RWPE2 (cell line): ENCODE measurements at places on chromosomes 7 and 10.

DNA sequence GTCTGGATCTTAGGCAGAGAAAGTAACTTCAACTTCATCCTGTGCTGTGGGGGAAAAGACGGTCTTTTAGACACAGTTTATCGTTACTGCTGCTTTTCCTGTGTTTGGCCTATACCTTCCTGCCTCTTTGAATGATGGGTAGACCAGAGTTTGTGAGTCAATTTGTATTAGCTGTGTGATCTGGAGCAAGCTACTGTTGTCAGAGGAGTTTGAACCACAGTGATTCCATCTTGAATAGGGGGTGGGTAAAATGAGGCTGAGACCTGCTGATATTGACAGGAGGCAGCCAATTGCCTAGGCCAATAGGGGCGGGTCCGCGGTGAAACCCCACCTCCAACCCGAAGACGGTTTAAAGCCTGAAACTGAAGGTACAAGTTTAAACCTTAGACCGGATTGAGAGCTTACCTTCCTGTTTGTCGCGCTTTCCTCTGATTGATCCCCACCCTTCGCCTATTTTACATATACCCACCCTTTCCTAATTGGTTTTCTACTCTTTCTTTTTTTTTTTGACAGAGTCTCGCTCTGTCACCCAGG is 35.8 kb upstream of the EIF4H start:
- H3K4me3 ChIP-seq: no peak overlapping the region
- H3K36me3 ChIP-seq: no peaks in the 10 kb centered on the region
- peaks cover 22% of the 10 kb centered on the region for H3K4me1 ChIP-seq
- no peak for DNase-seq

DNA sequence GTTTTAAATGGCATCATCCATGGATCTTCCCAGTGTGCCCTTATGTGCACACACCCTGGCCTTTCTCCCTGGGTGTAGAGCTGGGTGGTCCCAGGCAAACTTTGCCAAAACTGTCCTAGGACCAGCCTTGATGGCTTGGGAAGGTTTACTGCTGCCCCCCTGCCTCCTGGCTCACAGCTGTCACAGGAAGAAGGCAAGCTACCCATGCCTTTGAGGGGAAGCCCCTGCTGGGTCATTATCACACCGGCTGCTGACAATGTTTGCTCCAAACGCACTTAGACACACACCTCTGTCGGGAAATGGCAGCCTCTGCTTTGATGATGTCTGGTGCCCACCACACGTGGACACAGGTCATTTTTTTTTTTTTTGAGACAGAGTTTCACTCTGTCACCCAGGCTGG is 25.2 kb upstream of the FIGNL1 start:
- no peak overlapping the region for H3K4me3 ChIP-seq
- no peaks in the 10 kb centered on the region for H3K36me3 ChIP-seq
- H3K4me1 ChIP-seq: no peaks in the 10 kb centered on the region
- no peak overlapping the region for H3K27ac ChIP-seq

DNA sequence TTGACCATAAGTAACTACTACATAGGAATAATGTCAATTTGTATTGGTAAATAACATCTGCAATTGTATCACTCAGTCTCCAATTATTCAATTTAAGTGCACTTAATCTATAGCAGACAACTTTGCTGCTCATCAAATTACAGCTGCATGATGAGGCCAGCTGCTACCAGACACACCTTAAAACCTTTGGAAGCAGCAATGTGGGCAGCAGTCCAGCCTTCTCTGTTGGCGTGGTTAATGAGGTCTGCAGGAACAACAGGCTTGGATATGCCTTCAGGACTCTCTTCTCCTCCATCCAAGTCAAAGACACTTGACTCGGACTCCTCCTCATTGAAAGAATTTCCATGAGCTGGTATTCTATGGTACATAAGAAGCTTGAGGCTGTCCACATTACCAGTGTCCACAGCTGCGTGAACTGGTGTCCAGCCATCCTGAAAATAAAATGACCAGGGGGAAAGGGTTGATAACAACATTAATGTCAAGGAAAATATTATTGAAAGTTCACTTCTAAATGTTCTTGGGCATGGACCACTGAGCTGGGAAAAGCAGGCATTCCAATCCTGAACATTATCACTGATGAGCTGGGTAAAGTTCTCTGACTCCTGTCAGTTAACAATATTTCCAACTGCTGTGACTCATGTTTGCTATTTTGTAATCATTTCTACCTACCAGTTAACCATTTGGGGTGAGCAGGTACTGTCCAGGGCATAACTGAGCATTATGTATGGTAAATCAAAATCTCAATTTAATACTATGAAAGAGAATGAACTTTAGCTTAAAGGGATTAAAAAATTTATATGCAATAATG is 95.7 kb downstream of the CTTNBP2 start:
- H3K4me1 ChIP-seq: peaks cover 7% of the 10 kb centered on the region
- H3K27me3 ChIP-seq: no peaks in the 10 kb centered on the region
- H3K36me3 ChIP-seq: no peaks in the 10 kb centered on the region

DNA sequence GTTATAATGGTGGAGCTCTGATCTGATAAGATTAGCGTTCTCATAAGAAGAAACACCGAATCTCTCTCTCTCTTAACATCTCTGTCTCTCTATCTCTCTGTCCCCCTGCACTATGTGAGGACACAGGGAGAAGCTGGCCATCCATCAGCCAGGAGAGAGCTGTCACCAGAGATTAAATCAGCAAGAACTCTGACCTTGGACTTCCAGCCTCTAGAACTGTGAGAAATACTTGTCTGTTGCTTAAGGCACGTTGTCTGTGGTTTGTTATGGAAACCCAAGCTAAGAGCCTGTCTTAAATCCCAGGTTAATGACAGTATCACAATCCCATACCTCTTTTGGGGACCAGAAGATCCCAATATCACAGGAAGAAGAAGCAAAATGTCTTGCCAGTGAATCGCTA is 132.0 kb upstream of the AKR1E2 start:
- no peaks in the 10 kb centered on the region for H3K36me3 ChIP-seq
- DNase-seq: no peak
- peaks cover 11% of the 10 kb centered on the region for H3K4me1 ChIP-seq
- H3K4me3 ChIP-seq: no peak overlapping the region
- no peaks in the 10 kb centered on the region for H3K27me3 ChIP-seq
- H3K27ac ChIP-seq: no peak overlapping the region

- no peak for DNase-seq
- H3K4me1 ChIP-seq: no peaks in the 10 kb centered on the region
- no peaks in the 10 kb centered on the region for H3K27me3 ChIP-seq
- H3K36me3 ChIP-seq: peaks cover 90% of the 10 kb centered on the region
Measured at GRCh38 chr10:114839901-114840300, 18.3 kb downstream of the FHIP2A start.
